ENCODE measurements at places on chromosomes 4 and X. TPM values are rescaled to one million over a fixed set of nuclear protein-coding genes. Genes with fewer than 3 reads are reported as not detected.

The PDLIM3 gene
- total RNA-seq: 0.68 TPM

The PLXNA3 gene
- 39.3 TPM for total RNA-seq

The DRP2 gene
- under 0.01 TPM for total RNA-seq

The SCML1 gene
- total RNA-seq: 10.9 TPM

The SUPT20HL1 gene
- total RNA-seq: not detected

The CXorf51B gene
- total RNA-seq: not detected
